ENCODE measurements at places on chromosomes 3 and 15.
A peak's percentile ranks its signal among the peaks of the same experiment; 100 is the strongest.

GRCh38 chr3:193803288-193803687, 210.3 kb downstream of the OPA1 start:
- no peak for DNase-seq

DNA sequence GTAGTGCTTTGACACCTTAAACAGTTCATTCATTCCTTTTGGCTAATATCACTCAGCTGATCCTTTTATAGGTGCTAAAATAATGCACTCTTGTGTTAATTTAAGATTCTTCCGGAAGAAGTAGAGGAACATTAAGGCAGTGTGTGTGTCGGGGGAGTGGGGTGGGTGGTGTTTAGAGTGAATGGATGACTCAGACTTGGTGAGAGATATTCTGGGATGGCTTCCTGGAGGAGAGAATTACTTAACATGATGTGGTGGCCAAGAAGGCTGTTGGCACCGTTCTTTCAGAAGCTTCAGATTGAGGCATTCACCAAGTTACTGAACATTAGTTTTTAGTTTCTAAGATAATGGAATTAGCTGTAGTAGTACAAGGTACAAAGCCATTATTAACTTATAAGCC, 125.6 kb upstream of the ROPN1 start:
- peak; percentile 50 for DNase-seq

DNA sequence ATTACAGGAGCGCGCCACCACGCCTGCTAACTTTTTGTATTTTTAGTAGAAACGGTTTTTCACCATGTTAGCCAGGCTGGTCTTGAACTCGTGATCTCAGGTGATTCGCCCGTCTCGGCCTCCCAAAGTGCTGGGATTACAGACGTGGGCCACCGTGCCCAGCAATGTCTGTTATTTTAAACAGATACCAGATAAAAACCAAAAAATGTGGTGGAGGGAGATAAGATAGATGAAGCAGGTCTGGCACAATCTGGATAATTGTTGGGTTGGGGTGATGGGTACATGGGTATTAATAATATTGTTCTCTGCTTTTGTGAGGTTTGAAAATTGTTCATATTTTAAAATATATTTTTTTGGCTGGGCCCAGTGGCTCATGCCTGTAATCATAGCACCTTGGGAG, 4.7 kb downstream of the RNF111 start:
- no peak for DNase-seq

- no peak for DNase-seq
These were observed 36.3 kb downstream of the KBTBD8 start for GRCh38 chr3:67034371-67034770.

- DNase-seq: no peak
These were observed at the start of gene FURIN for GRCh38 chr15:90868261-90868689. FURIN (plus strand) TSS chr15:90868588; CDS start chr15:90875741, 7,153 bp downstream.

Data from astrocyte of the spinal cord (primary cell).